ENCODE measurements at places on chromosomes 7 and 10.
A peak's percentile ranks its signal among the peaks of the same experiment; 100 is the strongest.

- no peak overlapping the region for H3K27ac ChIP-seq
- H3K36me3 ChIP-seq: no peaks in the 10 kb centered on the region
- H3K4me1 ChIP-seq: peaks cover 33% of the 10 kb centered on the region
- no peak overlapping the region for H3K4me3 ChIP-seq
- DNase-seq: no peak
Observed at GRCh38 chr7:69187824-69188333, 410.4 kb upstream of the AUTS2 start.

DNA sequence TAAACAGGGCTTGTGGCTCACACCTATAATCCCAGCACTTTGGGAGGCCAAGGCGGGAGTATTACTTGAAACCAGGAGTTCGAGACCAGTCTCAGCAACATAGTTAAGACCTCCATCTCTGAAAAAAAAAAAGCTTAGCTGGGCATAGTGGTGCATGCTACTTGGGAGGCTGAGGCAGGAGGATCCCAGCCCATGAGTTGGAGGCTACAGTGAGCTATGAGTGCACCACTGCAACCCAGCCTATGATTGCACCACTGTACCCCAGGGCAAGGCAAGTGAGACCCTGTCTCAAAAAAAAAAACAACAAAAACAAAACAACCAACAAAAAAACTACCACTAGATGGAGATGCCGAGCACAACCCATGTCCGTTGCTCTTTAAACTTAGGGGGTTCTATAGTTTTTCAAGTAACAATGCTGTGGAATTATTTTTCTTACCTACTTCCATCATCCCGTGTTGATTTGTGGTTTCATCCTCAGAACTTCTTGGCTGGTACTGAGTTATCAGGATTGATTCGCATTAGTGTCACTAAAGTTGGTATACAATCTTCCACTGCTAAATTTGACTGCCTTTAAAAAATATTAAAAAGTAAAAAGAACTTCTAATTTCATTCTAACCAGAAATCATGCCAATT, 12.2 kb upstream of the REPIN1 start:
- H3K4me3 ChIP-seq: no peak overlapping the region
- no peaks in the 10 kb centered on the region for H3K36me3 ChIP-seq
- H3K27me3 ChIP-seq: no peaks in the 10 kb centered on the region
- no peak for DNase-seq
- H3K27ac ChIP-seq: no peak overlapping the region

GRCh38 chr10:100303724-100304319, 17.3 kb upstream of the BLOC1S2 start:
- peaks cover 35% of the 10 kb centered on the region for H3K27me3 ChIP-seq
- H3K27ac ChIP-seq: no peak overlapping the region
- H3K36me3 ChIP-seq: no peaks in the 10 kb centered on the region
- no peak overlapping the region for H3K4me3 ChIP-seq
- no peaks in the 10 kb centered on the region for H3K4me1 ChIP-seq

DNA sequence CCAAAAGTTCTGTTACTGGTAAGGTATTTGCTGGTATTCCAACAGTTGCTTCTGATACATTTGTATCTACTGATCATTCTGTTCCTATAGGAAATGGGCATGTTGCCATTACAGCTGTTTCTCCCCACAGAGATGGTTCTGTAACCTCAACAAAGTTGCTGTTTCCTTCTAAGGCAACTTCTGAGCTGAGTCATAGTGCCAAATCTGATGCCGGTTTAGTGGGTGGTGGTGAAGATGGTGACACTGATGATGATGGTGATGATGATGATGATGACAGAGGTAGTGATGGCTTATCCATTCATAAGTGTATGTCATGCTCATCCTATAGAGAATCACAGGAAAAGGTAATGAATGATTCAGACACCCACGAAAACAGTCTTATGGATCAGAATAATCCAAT, 131.0 kb downstream of the AASS start:
- no peak for DNase-seq
- no peak overlapping the region for H3K27ac ChIP-seq
- H3K4me1 ChIP-seq: no peaks in the 10 kb centered on the region
- no peaks in the 10 kb centered on the region for H3K36me3 ChIP-seq
- no peak overlapping the region for H3K4me3 ChIP-seq

- no peak overlapping the region for H3K27ac ChIP-seq
- H3K4me3 ChIP-seq: no peak overlapping the region
- DNase-seq: no peak
- H3K36me3 ChIP-seq: no peaks in the 10 kb centered on the region
Observed at GRCh38 chr10:105352281-105352680, 711.2 kb downstream of the SORCS3 start.

- H3K4me3 ChIP-seq: no peak overlapping the region
- no peaks in the 10 kb centered on the region for H3K36me3 ChIP-seq
- DNase-seq: no peak
- no peak overlapping the region for H3K27ac ChIP-seq
- peaks cover 12% of the 10 kb centered on the region for H3K27me3 ChIP-seq
Observed at GRCh38 chr10:113133497-113134115, 183.6 kb downstream of the TCF7L2 start.

- DNase-seq: no peak
- H3K4me1 ChIP-seq: no peaks in the 10 kb centered on the region
- H3K27ac ChIP-seq: no peak overlapping the region
- peaks cover 52% of the 10 kb centered on the region for H3K27me3 ChIP-seq
Observed at GRCh38 chr10:103822800-103823199, 32.6 kb downstream of the SH3PXD2A start.

DNA sequence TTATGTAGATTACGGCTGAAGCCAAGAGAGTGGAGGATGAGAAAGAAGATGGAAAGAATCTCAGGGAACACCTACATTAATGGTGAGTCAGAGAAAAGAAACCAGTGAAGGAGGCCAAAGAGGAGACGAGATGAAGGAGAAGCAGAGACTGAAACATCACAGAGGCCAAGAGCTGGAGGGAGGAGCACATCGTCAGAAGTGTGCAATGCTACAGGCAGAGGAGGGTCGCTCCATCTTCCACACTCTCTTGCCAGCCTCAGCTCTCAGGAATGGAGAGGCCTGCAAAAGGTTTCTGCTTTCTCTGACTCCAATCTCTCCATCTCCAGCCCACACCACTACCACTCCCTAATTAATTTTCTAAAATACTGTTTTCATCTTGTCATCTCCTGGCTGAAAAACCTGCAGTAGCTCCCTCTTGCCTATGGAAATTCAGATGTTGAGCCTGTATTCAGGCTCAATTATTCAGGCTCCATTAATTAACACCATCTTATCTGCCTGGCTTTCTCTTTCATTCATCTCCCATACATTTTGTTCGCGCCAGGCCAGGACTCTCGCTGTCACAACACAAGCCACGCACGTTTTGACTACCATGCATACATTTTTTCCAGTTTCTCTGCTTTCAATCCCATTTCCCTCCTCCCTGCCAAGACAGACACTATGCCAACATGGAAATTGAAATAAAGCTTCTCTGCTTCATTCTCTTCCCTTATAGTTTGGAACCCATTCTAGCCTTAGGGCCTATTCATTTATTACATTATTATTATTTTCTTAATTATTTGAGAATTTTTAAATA, 165.8 kb downstream of the INHBA start:
- peaks cover 2% of the 10 kb centered on the region for H3K27me3 ChIP-seq
- H3K4me3 ChIP-seq: no peak overlapping the region
- H3K4me1 ChIP-seq: no peaks in the 10 kb centered on the region
- no peak for DNase-seq
- H3K36me3 ChIP-seq: no peaks in the 10 kb centered on the region
- H3K27ac ChIP-seq: no peak overlapping the region

DNA sequence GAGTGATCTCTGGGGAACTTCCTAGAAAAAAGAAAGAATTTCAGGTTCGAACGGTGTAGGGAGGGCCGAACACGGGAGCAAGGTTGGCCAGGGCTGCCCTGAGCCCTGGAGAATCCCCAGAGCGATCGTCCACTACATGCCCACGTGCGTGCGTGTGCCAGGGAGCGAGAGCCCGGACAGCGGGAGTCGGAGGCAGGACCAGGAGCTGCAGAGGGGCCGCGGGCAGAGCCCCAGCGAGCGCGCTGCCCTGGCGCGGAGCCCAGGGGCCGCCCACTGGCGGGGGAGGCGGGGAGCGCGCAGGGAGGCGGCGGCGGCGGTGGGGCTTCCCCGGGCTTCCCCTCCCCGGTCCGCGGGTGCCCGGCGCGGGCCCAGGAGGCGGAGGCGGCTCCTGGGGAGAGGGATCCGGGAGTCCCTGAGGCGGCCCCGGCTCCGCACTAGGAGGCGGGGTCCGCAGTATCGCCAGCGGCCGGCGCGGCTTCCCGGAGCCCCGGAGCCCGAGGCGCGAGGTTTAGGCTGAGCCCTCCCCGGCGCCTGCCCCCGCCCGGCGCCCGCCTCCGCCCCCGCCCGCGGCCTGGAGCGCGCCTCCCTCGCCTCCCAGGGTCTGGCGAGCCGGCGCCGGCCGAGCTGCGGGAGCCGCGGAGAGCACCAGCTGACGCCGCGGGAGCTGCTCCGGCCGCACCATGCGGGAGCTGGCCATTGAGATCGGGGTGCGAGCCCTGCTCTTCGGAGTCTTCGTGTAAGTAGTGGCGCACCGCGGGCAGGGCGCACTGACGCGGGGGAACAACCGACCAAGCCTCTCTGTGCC, at the start of gene PLPP4:
TSS of gene PLPP4 (plus strand) at position 602 of the 805 bp plus-strand sequence. CDS start at position 681, 79 bp downstream.
- H3K27ac ChIP-seq: no peak within 1 kb of the TSS
- H3K4me3 ChIP-seq: peak within 1 kb of the TSS; percentile 64
- no peaks in the 10 kb centered on the region for H3K36me3 ChIP-seq
- peaks cover 4% of the 10 kb centered on the region for H3K4me1 ChIP-seq
- H3K27me3 ChIP-seq: peaks cover 34% of the 10 kb centered on the region
- DNase-seq: no peak

- no peak for DNase-seq
- H3K36me3 ChIP-seq: no peaks in the 10 kb centered on the region
- no peak overlapping the region for H3K4me3 ChIP-seq
- H3K27me3 ChIP-seq: peaks cover 4% of the 10 kb centered on the region
Observed at GRCh38 chr10:20962165-20962564, 65.1 kb upstream of the NEBL start.

DNA sequence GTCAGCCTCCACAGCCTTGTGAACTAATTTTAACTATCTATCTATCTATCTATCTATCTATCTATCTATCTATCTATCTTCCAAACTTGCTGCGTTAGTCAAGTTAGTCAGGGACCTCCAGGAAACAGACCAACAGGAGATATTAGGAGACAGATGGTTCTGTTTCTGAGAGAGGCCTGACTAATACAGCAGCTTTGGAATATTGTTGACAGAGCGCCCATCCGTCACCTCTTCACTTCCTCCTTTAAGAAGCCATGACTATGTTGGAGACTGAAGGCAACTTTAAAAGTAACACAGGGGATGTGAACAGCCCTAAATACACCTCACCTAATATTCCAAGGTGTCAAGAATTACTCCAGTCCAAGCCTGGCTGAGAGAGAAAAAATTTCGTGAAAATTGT, 280.9 kb upstream of the IGFBP3 start:
- H3K4me3 ChIP-seq: no peak overlapping the region
- H3K36me3 ChIP-seq: no peaks in the 10 kb centered on the region
- H3K4me1 ChIP-seq: no peaks in the 10 kb centered on the region
- H3K27me3 ChIP-seq: no peaks in the 10 kb centered on the region
- DNase-seq: no peak

GRCh38 chr7:16915405-16915804, 33.6 kb upstream of the AGR3 start:
- no peak for DNase-seq
- H3K27ac ChIP-seq: no peak overlapping the region
- H3K4me1 ChIP-seq: peaks cover 13% of the 10 kb centered on the region

- H3K4me3 ChIP-seq: no peak overlapping the region
- peaks cover 13% of the 10 kb centered on the region for H3K4me1 ChIP-seq
- H3K36me3 ChIP-seq: peaks cover 2% of the 10 kb centered on the region
Observed at GRCh38 chr10:102444851-102445250, 6.5 kb downstream of the C10orf95 start.

DNA sequence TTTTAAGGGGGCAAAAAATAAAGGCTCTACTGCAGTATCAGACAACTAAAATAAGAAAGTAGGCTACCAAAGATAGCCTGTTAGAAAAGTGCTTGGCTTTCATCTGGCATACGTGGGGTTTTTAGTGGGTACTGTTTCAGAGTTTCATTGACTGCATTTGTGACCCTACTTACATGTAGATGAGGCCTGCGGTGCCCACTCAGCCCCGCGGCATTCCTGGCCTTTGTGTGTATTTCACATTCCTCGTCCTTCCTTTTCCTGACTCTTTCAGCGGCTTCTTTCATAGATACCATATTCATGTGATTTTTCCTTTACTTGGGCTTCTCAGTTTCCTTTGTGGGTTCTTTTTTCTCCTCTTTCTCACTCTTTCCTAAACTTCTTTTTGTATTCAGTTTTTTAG, 50.7 kb downstream of the UBE3C start:
- H3K27ac ChIP-seq: no peak overlapping the region
- no peak for DNase-seq
- H3K4me1 ChIP-seq: no peaks in the 10 kb centered on the region
- no peaks in the 10 kb centered on the region for H3K27me3 ChIP-seq

DNA sequence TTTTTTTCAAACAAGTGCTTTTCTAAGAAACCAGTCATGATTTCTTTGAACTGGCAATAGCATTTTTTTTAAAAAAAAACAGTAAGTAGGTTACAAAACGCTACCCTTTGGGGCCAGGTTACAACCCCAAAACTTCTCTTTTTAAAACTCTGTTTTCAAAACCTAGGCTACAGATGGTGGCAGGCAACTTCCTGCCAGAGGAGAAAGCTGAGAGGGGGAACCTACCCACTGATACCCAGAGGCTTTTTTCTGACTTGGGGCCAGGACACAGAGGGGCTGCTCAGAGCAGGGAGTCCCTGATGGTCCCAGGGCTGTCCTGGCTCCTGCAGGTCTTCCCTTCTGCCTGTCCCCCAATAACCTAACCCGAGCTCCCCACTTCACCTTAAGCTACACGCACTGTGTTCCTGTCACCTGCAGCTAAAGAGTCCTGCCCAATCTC, 6.9 kb downstream of the STN1 start:
- H3K27me3 ChIP-seq: no peaks in the 10 kb centered on the region
- no peak overlapping the region for H3K4me3 ChIP-seq
- peak overlapping the region; percentile 86 for H3K27ac ChIP-seq
- H3K4me1 ChIP-seq: peaks cover 53% of the 10 kb centered on the region
- no peak for DNase-seq

- H3K27ac ChIP-seq: no peak overlapping the region
- DNase-seq: no peak
- H3K27me3 ChIP-seq: no peaks in the 10 kb centered on the region
- H3K4me3 ChIP-seq: no peak overlapping the region
- no peaks in the 10 kb centered on the region for H3K36me3 ChIP-seq
Observed at GRCh38 chr10:48594803-48595538, 9.9 kb downstream of the ARHGAP22 start.

DNA sequence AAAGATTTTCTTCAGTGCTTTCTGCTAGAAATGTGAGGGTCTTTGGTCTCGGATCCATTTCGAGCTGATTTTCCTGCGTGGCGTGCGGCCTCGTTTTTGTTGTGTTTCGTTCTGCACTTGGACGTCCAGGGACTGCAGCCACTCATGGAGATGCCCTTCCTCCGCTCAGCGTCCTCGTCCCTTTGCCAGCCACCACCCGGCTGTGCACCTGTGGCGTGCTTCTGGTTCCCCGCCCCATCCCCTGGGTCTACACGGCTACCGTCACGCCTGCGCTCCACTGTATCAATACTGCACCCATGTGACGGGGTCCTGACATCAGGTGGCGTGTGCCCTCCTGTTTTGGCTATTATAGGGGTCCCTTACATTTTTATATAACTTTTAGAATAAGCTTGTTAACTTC, 42.7 kb upstream of the NKX6-2 start:
- DNase-seq: no peak
- no peak overlapping the region for H3K4me3 ChIP-seq
- H3K27ac ChIP-seq: no peak overlapping the region
- no peaks in the 10 kb centered on the region for H3K36me3 ChIP-seq

Measured in activated B cell treated with CpG ODN at 0.5 μM for 24 hours (primary cell).